ENCODE measurements at places on chromosomes 6 and 20.

DNA sequence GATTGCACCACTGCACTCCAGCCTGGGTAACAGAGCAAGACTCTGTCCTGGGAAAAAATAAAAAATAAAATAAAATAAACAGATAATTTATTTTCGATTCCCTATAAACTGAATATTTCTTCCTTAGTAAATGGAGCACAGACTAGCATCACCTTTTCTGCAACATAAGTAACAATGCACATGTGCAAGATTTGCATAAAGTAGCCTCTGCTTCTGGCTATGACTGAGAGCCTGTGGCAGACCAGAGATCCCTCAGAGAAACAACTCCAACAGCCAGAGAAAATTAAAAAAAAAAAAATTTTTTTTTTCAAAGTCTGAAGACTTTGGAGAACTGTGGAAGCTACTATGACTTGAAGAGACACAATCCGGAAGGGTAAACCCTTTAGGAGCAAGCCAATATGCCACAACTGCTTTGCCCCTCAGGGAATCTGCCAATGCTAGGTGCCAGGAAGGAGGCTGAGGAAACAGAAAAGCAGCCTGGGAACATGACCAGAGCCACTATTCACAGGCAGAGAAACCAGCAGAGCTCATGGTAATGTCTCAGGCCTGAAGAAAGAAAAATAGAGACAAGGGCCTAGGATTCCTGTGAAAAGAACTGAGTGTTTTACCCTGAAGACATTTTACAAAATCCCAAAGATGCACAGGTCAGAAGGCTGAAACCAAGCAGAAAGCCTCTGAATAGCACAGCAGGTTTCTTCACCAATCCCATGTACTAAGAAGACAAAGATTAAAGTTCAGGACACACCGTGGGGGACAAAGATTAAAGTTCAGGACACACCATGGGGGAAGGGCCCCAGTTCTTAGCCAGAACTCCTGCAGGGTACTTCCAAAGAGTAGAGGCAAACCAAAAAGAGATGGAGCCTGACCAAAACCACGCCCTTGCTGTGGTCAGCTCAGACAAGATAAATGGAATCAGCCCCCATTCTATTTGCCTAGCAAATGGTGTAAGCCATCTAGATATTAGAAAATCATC, 25.8 kb downstream of the B4GALT5 start:
- DNase-seq, result no peak

GRCh38 chr6:113412589-113413357, 444.4 kb upstream of the MARCKS start:
- no peak for DNase-seq

DNA sequence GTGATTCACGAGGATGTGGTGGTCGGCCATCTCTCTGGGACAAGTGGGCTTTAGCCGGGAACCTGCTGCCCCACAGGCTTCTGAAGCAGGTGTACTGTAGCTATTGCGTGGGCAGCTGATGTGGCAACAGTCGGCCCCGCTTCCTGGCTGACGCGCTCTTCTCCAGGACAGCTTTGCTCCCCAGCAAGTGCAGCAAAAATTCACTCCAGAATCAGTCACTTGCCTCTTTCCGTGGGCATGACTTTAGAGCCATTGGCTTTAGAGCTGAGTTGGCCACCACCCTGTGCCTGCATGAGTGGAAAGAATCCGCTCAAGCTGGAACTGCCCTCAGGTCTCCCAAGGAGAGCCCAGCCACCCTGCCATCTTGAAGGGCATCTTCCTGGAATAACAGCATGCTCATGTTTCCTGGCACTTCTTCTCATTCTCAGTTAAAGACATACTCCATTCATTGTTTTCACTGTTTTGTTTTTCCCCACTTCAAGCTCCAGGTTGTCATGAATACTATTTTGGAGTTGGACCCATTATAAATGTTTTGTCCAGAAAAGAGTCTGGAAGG, 178.3 kb downstream of the ZDHHC14 start:
- DNase-seq, result no peak

- no peak for DNase-seq
Measured at GRCh38 chr6:24994812-24995211, 59.1 kb upstream of the RIPOR2 start.

DNA sequence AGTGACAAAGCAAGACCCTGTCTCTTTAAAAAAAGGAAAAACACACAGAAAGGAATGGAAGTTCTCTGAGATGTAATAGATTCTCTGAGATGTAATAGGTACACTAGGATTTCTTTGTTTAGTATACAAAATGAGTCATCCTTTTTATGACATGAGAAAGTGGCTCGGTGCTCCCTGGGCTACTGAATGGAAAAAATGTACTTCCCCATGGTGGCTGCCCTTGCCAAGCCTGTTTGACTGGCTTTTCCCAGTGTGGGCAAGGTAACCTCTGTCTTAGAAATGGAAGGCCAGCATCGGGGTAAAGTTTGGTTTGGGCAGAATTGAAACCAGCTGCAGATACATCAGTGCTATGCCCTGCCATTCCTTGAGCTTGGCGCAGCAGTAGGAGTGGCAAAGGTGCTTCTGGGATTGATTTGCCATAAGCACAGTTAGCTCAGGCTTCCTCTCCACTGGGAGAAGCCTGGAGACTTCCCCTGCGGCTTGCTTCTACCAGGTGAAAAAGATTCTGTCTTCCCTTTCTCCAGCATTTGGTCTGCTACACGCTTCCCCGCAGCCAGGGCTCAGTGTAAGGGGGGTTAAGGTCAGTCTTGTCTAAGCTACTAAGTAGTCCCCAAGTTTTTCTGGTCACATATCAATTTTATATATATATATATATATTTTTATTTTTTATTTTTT, 24.5 kb downstream of the ARFGEF2 start:
- DNase-seq, result no peak

GRCh38 chr6:39902136-39902535, 32.1 kb downstream of the MOCS1 start:
- DNase-seq, result no peak

DNA sequence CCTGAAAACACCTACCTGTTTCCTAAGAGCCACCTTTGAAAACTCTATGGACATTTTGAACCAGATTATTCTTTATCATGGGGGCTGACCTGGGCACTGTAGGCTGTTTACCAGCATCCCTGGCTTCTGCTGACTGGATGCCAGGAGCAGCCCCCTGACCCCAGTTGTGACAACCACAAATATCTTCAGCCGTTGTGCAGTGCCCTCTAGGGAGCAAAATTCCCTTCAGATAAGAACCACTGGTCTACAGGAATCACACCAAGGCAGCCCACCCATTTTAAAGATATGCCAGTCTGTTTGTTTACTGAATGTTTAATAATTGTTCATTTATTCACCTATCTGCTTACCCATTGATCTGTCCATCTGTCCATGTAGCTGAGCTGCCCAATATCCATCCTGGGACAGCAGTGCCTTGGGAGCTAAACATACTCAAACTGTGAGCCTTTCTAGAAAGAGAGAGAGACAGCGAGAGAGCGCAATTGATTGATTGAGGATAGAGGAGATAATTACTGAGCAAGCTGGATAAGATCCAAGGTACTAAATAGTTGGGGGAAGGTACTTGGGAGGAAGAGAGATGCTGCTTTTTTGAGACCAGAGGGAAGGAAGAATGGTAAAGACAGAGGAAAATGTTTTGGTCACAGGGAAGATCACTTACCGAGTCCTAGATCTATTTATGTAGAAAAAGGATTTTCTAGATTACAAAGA, 276.8 kb downstream of the NRN1 start:
- DNase-seq, result no peak

GRCh38 chr6:156809446-156810178, 32.4 kb downstream of the ARID1B start:
- no peak for DNase-seq

- DNase-seq, result no peak
Measured at GRCh38 chr20:57335392-57335791, 5.8 kb downstream of the SPO11 start.

DNA sequence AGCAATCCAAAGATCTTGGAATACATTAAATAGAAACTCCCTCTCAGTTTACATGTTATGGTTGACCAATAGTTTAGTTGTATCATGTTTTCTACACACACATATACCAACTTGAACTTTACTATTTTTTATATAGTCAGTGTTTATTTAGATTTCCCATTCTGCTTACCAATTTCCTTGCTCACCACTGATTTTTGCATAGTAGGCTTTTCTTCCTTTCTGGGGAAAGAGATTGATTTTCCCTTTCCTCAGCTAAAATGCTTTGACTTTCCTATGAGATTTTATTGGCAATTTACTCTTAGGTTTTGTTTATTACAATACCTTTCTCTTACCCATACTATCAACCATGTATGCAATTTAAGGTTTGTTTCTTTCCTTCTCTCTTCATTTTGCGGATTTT, 665.6 kb downstream of the PTPRT start:
- DNase-seq, result no peak

DNA sequence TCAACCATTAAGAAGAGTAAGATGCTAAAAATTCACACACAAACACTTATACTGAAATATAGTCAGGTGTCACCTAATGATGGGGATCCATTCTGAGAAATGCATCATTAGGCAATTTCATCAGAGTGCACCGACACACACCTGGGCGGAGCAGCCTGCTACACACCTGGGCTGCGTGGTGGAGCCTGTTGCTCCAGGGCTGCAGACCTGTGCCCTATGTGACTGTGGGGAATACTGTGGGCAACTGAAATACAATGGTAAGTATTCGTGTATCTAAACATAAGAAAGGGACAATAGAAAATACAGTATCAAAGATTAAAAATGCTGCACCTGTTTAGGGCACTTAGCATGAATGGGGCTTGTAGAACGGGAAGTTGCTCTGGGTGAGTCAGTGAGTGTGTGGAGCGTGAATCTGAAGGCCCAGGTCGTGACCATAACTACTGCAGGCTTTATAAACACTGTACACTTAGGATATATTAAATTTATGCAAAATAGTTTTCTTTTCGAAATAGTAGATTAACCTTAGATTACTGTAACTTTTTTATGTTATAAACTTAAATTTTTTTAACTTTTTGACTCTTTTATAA, 124.4 kb upstream of the AFDN start:
- DNase-seq, result no peak

- no peak for DNase-seq
Measured at GRCh38 chr20:6654513-6655252, 112.8 kb upstream of the BMP2 start.

- no peak for DNase-seq
Measured at GRCh38 chr6:7672066-7673062, 53.5 kb upstream of the BMP6 start.

- DNase-seq, result no peak
Measured at GRCh38 chr6:82143041-82143481, 104.5 kb downstream of the IBTK start.

- DNase-seq, result no peak
Measured at GRCh38 chr20:45406260-45407066, 1.6 kb upstream of the DBNDD2 start.

DNA sequence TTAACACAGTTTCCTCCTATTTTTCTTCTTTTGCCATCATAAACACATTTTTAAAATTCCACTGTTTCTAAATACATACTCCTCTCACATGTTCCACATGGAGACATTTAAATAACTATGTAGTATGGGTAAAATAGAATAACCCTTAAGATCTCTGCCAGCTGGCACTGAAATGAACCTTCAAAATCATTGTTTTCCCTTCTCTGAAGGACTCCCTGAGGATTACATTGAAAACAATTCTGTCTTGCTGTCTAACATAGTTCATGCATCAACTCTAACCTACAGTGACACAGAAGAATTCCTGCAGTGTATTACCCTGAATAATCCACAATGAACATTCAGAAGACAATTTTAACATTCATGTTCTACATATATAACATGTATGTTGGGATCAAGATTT, 1361.8 kb upstream of the CITED2 start:
- no peak for DNase-seq

GRCh38 chr6:16546861-16547260, 214.4 kb downstream of the ATXN1 start:
- DNase-seq, result no peak

DNA sequence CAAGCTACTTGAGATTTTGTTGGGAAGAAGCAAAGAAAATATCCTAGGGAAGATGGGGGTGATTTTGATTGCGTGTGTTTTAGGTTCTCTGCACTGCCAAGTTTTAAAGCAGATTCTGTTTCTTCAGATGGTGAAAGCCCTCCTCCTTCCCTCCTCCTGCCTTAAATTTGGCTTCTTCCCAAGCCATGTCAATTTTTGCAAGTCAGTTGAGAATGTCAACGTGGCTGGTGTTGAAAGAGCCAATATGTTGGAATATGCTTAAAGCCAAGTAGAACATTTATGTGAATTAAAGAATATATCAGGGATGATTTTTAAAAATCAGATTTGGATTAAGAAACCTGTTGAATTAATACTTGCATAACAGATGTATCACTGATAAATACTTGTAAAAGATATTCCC, 270.8 kb downstream of the ARID1B start:
- DNase-seq, result no peak

GRCh38 chr6:148455674-148456558, 113.3 kb downstream of the SASH1 start:
- no peak for DNase-seq

GRCh38 chr6:6674872-6675271, 86.4 kb downstream of the LY86 start:
- DNase-seq, result no peak

Data from T-helper 22 cell (primary cell).